Nephron progenitor cell (in vitro differentiated cells): ENCODE measurements at places on chromosomes 7 and 10.
A peak's percentile ranks its signal among the peaks of the same experiment; 100 is the strongest.

DNA sequence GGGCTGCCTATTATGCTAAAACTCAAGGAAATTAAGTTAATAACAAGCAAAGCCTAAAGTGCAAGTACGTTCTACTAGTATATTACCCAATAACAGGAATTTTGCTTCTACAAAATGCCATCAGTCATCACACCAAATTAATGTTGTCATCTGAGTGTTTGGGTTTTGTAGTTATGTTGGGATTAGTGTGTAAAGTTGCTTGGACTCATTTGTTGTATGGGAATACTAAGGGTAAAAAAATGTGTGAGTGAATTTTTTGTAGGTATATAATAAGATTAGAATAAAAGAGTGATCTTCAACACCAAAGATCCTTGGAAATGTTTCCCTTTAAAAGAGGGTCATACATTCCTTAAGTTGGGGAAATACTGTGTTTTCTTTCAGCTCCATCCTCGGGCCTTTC lies 38.6 kb downstream of the NRP1 start:
- DNase-seq: no peak

DNA sequence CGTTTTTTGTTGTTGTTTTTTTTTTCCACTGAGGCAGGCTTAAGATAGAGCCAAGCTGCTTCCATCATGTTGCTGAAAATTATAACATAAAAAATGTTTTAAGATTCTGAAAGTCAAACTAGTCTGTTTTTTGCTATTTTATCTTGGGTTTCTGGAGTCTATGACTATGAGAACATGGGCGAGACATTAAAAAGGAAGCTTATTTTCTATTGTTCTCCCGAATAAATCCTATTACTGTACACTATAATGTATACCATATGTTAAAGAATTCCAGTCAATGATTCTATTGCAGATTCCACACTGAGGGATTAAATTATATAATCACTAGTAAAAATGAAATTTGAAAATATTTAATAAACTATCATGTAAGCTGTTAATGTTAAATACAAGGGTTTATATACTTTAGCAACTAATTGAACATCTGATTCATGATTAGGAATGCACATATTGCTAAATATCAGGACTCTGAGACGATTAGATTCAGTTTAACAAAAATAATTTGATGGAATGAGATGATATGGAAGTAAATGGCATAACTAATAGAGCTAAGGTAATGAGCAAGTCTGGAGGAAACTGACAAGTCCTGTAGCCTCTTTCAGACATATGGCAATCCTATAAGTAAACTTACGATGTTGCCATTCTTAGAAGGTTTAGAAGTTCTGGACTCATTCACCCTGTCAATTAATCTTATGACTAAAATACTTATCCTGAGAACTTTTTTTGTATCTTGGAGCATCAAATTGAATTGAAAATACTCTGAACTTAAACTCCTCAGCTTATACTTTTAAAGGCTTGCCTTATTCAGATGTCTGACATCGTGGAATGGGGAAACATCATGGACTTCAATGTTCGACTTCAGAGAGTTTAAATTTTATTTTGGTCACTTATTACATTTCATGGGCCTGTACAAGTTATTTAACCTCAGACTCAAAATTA lies 294.8 kb upstream of the DGKB start:
- DNase-seq: no peak

GRCh38 chr7:94957061-94957460 lies 49.7 kb downstream of the PPP1R9A start:
- DNase-seq: no peak

GRCh38 chr10:18341055-18341454 lies 200.8 kb downstream of the CACNB2 start:
- no peak for DNase-seq

- DNase-seq: peak; percentile 8
Measured at GRCh38 chr10:26311383-26311940, 94.9 kb downstream of the GAD2 start.

GRCh38 chr10:3331187-3331586 lies 158.6 kb upstream of the PITRM1 start:
- DNase-seq: no peak

GRCh38 chr7:1975179-1975578 lies 257.6 kb downstream of the MAD1L1 start:
- no peak for DNase-seq

DNA sequence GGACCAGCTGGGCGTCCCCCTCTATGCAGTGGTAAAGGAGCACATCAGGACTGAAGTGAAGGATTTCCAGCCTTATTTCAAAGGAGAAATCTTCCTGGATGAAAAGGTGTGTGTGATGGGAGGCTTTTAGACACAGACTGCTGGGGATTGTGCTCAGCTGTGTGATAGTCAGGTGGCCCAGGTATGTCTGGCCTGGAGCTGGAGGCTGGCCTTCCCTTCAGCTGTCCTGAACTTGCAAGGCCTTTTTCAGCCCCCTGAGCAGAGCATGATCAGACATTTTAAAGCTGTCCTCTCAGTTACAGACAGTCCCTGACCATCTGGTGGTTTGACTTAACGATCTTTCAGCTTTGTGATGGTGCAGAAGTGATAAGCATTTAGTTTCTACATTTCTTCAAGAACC lies 17.6 kb downstream of the PRXL2A start:
- DNase-seq: no peak

- DNase-seq: no peak
Measured at GRCh38 chr7:150972023-150972468, 6.1 kb downstream of the KCNH2 start.

GRCh38 chr7:139730746-139731612 lies 46.8 kb downstream of the HIPK2 start:
- no peak for DNase-seq

- DNase-seq: no peak
Measured at GRCh38 chr10:12852687-12853086, 148.8 kb downstream of the CCDC3 start.

GRCh38 chr7:158586499-158587161 lies 993 bp downstream of the PTPRN2 start:
- peak; percentile 25 for DNase-seq

DNA sequence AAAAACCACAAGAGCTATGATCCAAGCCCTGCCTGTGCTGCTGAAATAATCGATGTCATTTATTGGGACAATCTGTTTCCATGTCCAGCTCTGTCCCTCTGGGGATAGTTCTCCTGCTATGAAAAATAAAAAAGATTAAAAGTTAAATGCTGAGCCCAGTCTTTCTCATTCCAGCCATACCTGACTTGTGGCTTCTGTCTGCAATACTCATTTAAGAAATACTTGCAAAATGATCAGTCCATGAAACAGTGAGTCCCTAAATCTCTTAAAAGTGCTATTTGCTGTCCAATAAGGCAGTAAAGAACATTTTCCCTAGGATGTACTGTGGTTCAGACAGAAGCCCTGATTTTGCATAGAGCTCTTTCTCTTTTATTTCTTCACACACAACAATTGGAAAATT lies 91.7 kb downstream of the SLC16A9 start:
- DNase-seq: no peak

DNA sequence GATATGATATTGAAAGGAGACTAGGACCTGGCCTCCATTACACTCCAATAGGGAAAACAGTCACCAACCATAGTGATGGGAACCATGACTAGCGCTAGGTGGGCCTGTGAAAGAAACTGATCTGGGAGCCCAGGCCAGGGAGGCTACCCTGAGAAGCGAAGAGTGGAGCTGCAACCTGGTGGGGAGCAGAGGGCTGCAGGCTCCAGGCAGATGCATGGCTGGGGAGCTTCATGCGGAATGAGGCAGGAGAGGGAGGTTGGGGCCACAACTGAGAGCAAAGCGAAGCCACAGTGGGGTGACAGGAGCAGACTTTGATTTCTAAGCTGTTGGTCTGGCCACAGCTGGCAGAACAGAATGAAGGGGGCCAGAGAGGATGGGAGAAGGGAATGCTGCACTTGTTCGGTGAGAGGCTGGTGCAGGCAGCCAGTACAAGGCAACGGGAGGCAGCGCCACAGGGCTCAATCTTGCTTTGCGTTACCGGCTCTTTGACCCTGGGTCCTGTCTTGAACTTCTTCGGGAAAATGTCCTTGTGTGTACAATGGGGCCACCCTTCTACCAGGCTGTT lies 88.4 kb downstream of the TACC2 start:
- no peak for DNase-seq

DNA sequence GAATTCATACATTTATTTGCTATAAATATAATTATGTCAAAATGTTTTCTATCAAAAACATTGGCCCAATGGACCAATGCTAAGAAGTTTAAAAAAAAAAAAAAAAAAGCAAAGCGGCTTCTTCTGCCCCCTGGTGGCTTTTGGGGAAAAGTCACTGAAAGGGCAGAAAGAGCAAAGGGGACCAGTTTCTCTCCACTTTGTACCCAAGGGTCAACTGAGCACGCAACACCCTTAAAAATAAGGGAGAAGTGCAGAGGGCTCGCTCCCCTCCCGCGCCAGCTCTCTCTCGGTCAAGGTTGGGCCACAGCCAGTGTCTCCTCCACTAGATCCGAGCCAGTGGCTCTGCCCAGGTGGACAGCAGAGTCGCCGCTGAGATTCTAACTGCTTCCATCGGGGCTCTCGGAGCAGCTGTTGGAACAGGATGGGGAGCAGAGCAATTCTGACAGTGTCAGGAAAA lies 136.4 kb upstream of the FGFR2 start:
- DNase-seq: peak; percentile 30

DNA sequence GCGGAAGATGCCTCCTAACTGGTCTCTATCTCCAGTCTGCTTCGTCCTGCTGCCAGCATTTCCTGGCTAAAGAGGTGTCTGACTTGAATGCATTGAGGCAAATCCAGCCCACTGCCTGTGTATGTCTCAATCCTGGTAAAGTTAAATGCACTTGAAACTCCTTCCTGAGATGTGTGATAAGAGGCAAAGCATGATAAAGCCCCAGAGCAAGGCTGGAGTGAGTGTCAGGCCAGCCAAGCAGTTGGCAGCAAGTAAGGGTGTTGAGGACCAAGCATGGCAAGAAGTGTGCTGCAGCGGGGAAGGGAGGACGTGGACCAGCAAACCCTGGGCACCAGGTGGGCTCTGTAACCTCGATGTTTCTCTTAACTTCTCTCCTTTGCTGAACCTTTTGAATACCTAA lies 29.1 kb downstream of the LRRC18 start:
- DNase-seq: no peak
